ENCODE measurements at places on chromosomes 13 and 19. TPM values are rescaled to one million over a fixed set of nuclear protein-coding genes. Genes with fewer than 3 reads are reported as not detected.

Gene PLIN4
- 0.32 TPM for total RNA-seq

- no peak for DNase-seq
These were observed 7.1 kb downstream of the NFIX start for GRCh38 chr19:13002166-13002898.

Gene SIAH3
- total RNA-seq: not detected

GRCh38 chr13:88908961-88909441 lies 1237.8 kb downstream of the SLITRK5 start:
- DNase-seq: no peak

Gene DAPK3
- total RNA-seq: 213 TPM

Gene POSTN
- total RNA-seq: 390 TPM

- DNase-seq: no peak
These were observed 512 bp downstream of the LRRC8E start for GRCh38 chr19:7888826-7889217.

GRCh38 chr19:44590245-44591059 lies 22.9 kb upstream of the IGSF23 start:
- no peak for DNase-seq

DNA sequence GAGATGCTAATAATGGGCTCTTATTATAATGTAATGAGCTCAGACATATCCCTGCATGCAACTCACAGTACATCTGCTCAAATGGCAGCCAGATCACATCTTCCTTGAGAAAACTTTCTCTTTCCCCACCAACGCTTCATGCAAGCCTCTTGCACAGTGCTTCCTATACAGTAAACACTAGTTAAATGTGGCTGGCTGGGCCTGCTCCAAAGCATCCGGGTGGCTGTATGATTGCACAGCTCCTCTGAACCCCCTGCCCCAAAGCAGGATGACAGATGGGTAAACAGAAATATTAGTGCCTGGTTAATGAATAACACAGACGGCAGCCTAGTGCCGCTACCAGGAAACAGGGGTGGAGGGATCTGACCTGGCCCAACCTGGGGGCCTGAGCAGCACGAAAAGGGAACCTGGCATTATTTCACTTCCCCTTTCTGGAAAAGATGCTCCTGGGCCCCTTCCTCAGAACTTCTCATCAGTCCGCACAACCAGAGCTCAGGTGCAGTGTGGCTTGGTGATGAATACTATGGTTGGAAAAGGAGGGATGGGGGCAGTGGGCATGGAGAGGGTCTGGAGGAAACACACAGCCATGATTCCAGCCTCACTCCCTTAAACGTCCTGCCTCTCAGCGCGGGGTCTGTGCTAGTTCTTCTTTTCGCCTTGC lies 10.8 kb downstream of the FFAR2 start:
- no peak for DNase-seq

Gene ZNF728
- not detected for total RNA-seq

Gene ACER1
- total RNA-seq: not detected

GRCh38 chr19:15181394-15181793 lies 19.4 kb downstream of the NOTCH3 start:
- no peak for DNase-seq

DNA sequence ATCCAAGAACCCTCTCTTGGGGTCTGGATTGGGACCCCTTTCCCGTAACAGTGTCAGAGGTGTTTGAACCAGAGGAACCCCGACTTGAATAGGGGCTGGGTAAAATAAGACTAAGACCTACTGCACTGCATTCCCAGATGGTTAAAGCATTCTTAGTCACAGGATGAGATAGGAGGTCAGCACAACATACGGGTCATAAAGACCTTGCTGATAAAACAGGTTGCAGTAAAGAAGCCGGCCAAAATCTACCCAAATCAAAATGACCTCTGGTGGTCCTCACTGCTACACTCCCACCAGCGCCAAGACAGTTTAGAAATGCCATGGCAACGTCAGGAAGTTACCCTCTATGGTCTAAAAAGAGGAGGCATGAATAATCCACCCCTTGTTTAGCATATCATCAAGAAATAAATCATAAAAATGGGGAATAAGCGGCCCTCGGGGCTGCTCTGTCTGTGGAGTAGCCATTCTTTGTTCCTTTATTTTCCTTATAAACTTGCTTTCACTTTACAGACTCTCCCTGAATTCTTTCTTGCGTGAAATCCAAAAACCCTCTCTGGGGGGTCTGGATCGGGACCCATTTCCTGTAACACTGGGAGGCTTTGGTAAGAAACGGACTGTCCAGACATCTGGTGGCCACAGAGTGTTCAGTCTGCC lies 4.4 kb upstream of the SIN3B start:
- peak; percentile 52 for DNase-seq

DNA sequence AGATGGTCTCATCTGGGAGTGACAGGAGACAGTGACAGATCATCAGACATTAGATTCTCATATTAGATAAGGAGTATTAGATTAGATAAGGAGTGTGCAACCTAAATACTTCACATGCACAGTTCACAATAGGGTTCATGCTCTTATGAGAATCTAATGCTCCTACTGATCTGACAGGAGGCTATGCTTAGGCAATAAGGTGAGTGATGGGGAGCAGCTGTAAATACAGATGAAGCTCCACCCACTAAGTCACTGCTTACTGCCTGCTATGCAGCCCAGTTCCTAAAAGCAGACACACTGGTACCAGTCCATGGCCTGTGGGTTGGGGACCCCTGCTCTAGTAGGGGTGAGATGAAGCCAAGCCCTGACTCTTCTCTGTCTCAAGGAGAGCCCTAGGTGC lies 10.0 kb upstream of the IGFL3 start:
- peak; percentile 17 for DNase-seq

GRCh38 chr13:27283906-27284493 lies 13.4 kb downstream of the RASL11A start:
- DNase-seq: peak; percentile 47

All from fibroblast of villous mesenchyme (primary cell).